ENCODE measurements at places on chromosomes 4 and X.

GRCh38 chr4:169756971-169757574, 671 bp downstream of the HPF1 start:
- DNase-seq, result no peak

DNA sequence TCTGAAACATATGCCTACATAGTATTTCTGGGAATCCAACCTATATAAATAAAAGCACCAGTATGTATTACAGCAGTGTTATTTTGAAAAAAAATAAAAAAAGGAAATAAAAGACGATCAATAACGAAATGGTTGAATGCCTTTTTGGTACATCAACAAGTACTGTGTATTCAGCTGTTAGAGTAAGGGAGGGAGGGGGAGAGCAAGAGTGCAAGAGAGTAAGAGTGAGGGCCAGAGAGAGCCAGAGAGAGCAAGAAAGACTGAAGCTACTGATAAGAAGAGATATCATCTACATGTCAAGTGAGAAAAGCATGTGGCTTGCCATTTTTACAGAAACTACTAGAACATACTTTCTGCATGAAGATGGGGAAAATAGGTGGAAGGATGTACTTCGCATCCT, 1.8 kb downstream of the SPIN4 start:
- DNase-seq, result no peak

GRCh38 chrX:44829832-44830231, 14.0 kb upstream of the DUSP21 start:
- no peak for DNase-seq

- no peak for DNase-seq
These were observed 14.2 kb upstream of the HERC5 start for GRCh38 chr4:88442689-88443191.

- DNase-seq, result no peak
These were observed 584 bp upstream of the TMEM165 start for GRCh38 chr4:55395218-55395528.

Data from CD4-positive, alpha-beta T cell treated with Interleukin-21 for 1 hour (primary cell).